Tibial nerve (tissue), 4 donors: ENCODE measurements at places on chromosomes 2 and 18. TPM values are rescaled to one million over a fixed set of nuclear protein-coding genes. Genes with fewer than 3 reads are reported as not detected.

Gene HNMT
- 63.9 TPM for total RNA-seq

Gene MYO7B
- 0.78 TPM for total RNA-seq

Gene IL36G
- not detected for total RNA-seq

Gene DNAJC5G
- total RNA-seq, result not detected

Gene INHBB
- 24.3 TPM for total RNA-seq

Gene CPLX4
- not detected for total RNA-seq

Gene AMER3
- not detected for total RNA-seq

Gene LIMS4
- total RNA-seq, result 0.87 TPM

Gene DSC3
- total RNA-seq, result 11.4 TPM

Gene AKAIN1
- total RNA-seq, result not detected

Gene CYRIA
- total RNA-seq, result 3.3 TPM

Gene RUFY4
- total RNA-seq, result not detected

Gene AQP12B
- total RNA-seq, result not detected

Gene SLC16A14
- 7.5 TPM for total RNA-seq

Gene ALLC
- 13.0 TPM for total RNA-seq

Gene RAB6D
- total RNA-seq, result not detected

Gene LYPD1
- total RNA-seq, result 3.1 TPM

Gene ZNF804A
- total RNA-seq, result not detected

Gene ARHGEF33
- 9.3 TPM for total RNA-seq

Gene CNGA3
- total RNA-seq, result 1.3 TPM

Gene LBH
- 21.3 TPM for total RNA-seq

Gene COL4A4
- total RNA-seq, result 5.7 TPM

Gene USP34
- total RNA-seq, result 137 TPM

Gene SLC11A1
- 19.0 TPM for total RNA-seq

Gene CROCC2
- not detected for total RNA-seq

Gene ETAA1
- 25.5 TPM for total RNA-seq

Gene ACADL
- 116 TPM for total RNA-seq

Gene RAB6C
- not detected for total RNA-seq

Gene CNDP1
- total RNA-seq, result not detected

Gene GYPC
- total RNA-seq, result 87.6 TPM

Gene ALPP
- not detected for total RNA-seq

Gene TXNDC2
- total RNA-seq, result not detected

Gene BOLL
- not detected for total RNA-seq

Gene SLC1A4
- 12.6 TPM for total RNA-seq

Gene KYNU
- 4.8 TPM for total RNA-seq

Gene KLHL30
- 2.1 TPM for total RNA-seq

Gene EML6
- 18.0 TPM for total RNA-seq

Gene STAT4
- total RNA-seq, result not detected

Gene GALR1
- 0.87 TPM for total RNA-seq
